ENCODE measurements at places on chromosomes 2 and 18.

- no peak for DNase-seq
Measured at GRCh38 chr2:142621287-142621686, 256.2 kb upstream of the KYNU start.

DNA sequence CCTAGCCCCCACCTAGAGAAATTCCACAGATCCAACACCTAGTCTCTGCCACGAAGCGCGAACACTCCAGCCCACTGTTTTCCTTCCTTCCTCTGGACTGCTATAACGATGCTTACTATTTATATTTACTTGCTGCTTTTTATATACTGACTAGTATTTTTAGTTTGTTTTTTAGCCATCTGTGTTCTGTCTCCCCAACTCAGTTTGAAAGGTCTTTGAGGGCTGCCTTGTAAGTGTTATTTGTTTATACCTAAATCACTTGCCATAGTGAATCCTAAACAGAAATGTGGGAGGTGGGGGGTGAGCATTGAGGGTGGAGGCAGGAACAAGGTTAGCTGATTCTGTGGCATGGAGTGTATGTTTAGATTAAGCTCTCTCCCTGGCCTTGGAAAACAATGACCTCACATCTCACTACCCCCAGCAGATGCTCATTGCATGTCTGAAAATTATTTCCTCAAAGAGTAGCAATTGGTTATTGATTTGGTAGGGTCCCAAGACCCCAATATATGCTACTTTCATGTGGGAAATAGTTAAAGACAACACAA is 1.1 kb upstream of the NCKAP5 start:
- DNase-seq: no peak

DNA sequence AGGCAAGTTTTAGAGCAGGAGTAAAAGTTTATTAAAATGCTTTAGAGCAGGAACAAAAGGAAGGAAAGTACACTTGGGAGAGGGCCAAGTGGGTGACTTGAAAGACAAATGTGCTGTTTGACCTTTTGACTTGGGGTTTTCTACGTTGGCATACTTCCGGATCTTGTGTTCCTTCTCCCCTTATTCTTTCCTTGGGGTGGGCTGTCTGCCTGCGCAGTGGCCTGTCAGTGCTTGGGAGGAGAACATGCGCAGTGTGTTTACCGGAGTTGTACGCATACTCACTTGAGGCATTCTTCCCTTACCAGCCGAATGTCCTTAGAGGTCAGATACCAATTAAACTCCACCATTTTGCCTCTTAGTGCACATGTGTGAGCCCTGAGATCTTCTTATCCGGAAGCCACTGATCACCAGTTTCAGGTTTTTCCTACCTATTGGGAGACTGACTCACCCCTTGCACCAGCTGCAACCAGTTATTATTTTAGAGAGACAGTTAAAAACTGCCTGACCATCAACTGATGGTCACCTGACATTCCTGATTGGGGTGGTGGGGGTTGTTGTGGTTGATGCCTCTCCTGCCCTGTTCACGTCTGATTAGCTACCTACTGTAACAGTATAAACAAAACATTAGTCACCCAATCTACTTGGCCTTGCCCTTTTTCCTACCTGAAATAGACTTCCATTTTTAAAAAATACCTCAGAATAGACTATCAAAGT is 67.5 kb downstream of the NYAP2 start:
- DNase-seq: no peak

DNA sequence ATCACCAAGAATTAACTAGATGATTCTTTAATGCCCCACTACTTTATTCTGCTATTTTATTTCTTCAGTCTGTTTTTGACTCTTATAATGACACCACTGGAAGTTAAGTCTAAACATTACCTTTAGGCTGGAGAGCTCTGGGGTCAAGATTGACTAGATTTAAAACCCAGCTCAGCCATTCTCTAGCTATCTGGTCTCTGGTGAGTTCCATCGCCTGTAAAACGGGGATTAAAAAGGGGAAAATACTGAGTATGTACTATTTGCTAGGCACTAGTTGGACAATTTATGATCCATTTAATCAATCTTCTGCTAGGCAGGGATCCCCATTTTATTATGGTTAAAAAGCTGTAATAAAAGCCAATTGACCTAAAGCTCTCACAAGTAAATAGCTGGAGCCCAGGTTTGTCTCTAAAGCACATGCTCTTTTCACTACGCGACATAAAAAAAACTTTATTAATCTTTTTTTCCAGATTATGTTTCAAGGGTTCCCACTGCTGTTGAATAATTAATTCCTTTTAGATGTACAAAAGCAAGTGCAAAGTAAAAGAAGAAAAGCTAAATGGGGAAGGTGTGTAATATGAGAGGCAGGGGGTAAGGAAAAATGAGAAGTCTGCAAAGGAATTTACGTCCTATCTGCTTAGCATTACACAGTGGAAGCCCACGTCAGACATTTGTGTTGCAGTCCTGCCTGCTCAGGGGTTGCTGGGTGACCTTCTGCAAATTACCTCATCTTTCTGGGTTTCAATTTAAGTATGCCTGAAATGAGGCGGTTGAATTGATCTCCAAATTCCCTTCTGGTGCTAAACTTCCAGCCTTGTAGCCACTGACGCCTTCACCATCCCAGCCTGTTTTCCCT is 918 bp upstream of the NABP1 start:
- DNase-seq: no peak

DNA sequence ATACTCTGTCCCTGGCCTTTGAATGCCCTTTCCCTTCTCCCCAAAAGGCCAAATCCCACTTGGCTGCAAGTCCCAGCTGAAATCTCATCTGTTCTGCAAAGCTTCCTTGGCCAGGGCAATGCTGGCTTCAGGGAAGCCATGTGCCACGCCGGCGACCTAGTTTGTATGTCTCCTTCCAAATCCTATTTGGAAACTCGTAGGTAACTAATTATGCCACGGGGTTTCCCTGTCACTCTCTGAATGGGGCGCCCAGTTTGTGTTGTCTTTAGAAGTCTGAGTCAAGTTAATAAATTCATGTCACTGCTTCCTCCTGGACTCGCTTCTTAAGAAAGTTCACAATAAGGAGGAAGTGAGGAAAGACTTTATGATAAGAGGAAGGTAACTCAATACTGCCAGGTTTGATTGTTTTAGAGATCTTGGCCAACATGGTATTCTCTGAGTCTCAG is 19.1 kb downstream of the FHL2 start:
- no peak for DNase-seq

DNA sequence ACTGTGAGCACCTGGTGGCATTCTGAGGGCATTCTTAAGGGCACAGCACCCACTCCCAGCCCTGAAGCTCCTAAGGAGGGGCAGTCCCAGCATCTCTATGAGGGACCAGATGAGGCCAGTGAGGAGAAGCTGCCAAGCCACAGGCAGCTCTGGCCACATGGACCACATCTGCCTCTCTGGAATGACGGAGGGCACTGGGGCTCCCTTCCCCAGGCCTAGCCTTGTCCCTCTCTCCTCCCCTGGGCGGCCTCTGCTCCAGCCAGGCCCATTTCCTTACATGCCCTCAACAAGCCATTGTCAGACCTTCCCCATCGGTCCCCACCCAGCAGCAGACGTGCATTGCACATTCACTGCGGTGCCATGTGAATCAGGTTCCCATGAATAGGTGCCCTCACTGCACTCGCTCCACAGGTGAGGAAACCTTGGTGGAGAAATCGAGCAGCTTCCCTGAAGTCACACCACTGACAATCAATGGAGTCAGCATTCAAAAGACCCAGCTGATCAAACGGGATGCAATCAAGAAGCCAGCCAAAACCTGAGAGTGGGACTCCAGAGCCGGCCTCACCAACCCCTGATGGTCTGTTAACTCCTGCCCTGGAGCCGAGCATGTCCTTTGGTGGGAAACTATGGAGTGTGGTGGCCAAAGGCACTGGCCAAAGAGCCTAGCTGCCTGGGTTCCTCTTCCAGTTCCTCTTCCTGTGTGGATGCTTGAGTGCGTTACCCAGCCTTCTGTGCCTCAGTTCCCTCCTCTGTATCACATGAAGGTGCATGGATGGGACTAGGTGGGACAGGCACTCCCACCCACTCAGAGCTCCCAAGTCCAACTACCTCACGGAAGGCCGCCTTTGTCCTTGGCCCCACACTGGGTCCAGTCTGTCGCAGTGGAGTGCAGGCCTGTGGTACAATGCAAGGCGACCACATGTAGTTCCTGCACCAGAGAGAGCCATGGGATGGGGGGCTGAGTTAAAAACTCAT is 147.3 kb downstream of the ZFP36L2 start:
- DNase-seq: no peak

DNA sequence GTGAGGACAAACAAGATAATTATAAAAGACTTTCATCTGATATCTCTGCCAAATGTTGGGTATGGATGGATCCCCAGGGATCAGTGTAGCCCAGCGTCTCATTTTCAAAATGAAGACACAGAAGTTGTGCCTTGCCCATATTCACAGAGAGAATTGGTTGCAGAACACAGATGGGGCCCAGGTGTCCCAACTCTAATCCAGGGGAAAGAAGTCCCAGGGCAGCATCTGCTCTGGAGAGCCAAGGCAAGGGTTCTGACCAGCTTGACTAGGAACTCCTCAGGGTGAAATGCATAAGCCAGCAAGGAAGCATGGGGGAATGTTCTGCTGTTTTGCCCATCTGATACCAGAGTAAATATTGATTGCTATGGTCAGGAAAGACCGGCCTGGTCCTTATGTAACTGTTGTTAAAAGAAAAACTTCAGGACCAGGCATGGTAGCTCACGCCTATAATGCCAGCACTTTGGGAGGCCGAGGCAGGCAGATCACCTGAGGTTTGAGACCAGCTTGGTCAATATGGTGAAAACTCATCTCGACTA is 68.7 kb upstream of the CABLES1 start:
- no peak for DNase-seq

- DNase-seq: no peak
Measured at GRCh38 chr18:67766930-67767329, 250.4 kb upstream of the DSEL start.

- DNase-seq: no peak
Measured at GRCh38 chr2:128058114-128058513, 30.3 kb upstream of the SAP130 start.

GRCh38 chr2:111121028-111121827 is 514 bp downstream of the BCL2L11 start:
- DNase-seq: no peak

DNA sequence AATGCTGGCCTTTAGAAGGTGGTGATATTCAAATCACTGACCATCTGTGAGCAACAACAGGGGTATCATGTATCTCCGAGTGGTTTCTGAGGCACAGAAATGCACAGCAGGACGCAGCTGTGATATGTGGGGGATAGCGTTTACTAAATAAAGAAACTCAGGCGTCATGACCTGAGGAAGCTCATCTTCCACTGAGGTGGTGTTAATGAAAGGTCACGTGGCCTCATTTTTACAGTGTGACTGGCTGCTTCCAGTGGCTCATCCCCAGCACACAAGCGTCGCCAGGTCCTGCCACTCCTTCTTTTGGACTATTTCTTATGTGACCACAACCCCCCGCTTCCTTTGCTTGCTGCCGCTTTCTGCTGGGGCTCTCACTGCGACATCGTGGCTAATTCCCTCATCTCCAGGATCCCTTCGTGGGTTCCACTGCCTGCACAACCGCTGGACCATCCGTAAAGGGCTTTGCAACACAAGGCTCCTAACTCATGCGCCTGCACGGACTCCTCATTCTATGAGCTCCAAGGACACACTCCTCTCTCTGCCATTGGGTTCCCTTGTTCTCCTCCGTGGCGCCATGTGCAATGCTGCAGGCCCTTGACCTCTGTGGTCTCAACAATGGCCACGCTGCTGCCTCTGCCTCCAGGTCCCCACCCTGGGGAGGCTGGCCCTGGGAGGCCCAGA is 109.3 kb downstream of the MBP start:
- no peak for DNase-seq

DNA sequence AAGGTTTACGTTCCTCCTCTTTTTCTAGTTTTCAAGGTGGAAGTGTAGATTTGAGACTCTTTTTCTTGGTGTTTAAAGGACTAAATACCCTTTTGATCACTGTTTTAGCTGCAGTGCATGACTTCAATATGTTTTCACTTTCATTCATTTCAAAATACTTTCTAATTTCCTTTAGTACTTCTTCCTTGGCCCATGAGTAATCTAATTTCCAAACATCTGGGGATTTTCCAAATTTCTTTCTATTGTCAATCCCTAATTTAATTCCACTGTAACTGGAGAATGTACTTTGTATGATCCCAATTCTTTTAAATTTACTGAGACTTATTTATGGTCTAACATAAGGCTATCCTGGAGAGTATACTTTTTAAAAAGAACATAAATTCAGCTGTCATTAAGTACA is 3.8 kb upstream of the RHBDD1 start:
- no peak for DNase-seq

- no peak for DNase-seq
Measured at GRCh38 chr18:58756596-58757240, 85.5 kb downstream of the MALT1 start.

DNA sequence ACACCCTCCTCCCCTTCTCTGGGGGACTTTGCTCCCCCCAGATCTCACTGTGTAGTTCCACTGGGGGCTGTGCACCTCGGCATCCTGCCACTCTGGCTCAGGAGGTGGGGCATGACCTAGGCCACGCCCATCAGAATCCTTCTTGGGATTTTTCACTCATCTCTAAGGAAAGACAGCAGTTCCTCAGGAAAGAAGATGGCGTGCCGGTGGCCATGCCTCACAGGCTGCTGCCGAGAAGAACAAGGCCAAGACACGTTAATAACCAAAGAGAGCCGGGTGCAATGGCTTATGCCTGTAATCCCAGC is 3.2 kb downstream of the NMUR1 start:
- DNase-seq: no peak

DNA sequence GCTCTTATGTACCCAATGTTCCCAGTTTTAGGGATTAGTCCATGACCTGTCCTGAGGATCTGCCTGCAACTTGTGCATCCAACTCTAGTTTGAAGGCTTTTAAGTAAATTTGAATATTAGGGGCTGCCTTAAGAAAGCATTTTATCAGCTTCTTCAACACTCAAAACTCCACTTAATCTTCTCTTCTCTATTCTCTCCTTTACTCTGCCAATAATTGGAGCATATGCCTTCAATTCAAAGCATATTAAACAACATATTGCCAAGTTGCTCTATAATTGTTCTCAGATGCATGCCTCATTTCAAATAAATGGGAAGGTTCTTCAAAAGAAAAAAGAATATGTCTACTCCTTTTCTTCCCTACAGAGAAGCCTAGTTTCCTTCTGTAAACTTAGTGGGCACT is 84.8 kb upstream of the NCKAP5 start:
- no peak for DNase-seq
